ENCODE measurements at places on chromosomes 7 and 10.

DNA sequence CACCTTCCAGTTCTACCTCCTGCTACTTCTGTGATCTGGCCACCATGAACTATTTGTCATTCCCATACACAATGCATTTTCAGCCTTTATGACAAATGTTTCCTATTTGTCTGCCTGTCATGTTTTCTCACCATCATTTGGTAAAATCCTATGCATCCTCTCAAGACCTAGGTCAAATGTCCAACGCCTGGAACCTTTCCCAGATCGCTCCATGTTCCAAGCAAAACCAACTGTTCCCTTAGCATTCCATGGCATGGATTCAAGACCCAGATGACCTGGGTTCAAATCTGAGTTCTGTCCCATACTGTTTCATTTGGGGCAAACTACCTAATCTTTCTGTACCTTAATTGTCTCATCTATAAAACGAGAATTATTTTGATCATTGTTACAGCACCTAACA, 98.9 kb downstream of the USP6NL start:
- DNase-seq: no peak

DNA sequence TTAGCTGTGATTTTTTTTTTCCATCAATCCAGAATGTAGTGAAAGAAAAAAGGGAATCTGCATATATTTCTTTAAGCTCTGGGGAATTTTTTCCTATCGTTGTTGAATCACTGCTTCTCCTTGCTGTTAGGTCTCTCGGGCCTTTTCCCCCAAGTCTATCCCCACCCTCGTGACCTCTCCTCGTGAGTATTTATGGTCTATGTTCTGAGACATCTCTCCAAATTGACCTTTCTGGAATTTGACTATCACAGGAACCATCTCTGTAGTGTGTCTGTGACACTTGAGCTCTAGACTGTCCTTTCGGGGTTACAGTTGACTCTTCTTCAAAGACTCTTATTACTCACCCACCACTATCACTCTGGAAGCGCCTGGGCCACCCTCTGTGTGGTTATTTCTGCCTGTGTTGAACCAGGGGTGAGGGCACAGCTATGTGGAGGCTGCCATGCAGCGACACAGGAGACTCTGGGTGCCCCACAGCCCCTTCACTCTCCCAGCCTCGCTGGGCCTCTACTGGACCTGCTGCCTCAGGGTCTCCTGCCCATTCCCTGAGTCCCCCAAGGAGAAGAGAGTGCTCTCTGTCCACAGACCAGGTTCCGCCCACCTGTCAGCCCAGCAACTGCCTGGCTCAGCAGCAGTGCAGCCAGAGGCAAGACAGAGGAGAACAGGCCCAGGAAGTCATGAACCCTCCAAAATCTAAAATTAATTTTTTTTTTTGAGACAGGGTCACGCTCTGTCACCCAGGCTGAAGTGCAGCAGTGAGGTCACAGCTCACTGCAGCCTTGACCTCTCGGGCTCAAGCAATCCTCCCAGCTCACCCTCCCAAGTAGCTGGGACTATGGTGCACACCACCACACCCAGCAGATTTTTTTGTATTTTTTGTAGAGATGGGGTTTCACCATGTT, 45.7 kb upstream of the PTPRN2 start:
- DNase-seq: no peak

- DNase-seq: peak; percentile 59
These were observed 81.4 kb upstream of the PPP2R2D start for GRCh38 chr10:131819241-131820072.

GRCh38 chr10:33074443-33074842, 116.4 kb upstream of the ITGB1 start:
- no peak for DNase-seq

- no peak for DNase-seq
These were observed 448.2 kb downstream of the GRID1 start for GRCh38 chr10:85918371-85918770.

DNA sequence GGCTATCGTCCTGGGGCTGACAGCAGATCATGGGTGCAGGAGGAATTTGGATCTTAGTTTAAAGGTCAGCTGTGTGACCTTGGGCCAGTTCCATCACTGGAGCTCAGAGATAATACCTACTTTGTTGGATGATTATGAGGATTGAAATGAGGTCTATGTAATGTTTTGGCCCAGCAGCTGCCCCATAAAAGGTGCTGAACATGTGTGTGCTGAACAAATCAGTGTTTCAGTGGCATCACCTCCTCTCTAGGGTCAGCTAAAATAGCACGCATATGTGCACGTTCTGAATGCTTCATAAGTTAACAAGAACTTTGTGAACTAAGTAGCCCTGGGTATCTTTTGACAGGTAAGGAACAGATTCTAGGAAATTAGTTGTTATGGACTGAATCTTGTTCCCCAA, 84.8 kb upstream of the LRRC18 start:
- DNase-seq: no peak

DNA sequence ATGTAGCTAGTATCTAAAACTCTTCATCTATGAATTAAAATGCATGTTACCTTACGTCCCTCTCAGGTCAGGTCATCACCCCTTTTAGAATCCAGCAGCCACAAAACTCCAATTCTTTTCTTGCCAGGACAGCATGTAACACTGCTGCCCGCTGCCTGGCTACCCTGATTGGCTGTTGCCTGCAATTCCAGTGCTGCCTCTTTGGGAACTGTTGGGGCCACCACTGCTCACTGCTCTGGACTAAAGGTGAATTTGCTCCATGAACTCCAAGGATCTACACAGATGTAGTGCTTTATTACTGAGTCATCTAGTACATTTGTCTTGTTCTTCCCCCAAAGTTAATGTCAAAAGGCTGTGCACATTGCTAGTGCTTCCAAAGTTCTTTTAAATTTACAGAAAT, 40.4 kb downstream of the SCIN start:
- no peak for DNase-seq

- no peak for DNase-seq
These were observed 322.0 kb downstream of the RNLS start for GRCh38 chr10:88261152-88261551.

DNA sequence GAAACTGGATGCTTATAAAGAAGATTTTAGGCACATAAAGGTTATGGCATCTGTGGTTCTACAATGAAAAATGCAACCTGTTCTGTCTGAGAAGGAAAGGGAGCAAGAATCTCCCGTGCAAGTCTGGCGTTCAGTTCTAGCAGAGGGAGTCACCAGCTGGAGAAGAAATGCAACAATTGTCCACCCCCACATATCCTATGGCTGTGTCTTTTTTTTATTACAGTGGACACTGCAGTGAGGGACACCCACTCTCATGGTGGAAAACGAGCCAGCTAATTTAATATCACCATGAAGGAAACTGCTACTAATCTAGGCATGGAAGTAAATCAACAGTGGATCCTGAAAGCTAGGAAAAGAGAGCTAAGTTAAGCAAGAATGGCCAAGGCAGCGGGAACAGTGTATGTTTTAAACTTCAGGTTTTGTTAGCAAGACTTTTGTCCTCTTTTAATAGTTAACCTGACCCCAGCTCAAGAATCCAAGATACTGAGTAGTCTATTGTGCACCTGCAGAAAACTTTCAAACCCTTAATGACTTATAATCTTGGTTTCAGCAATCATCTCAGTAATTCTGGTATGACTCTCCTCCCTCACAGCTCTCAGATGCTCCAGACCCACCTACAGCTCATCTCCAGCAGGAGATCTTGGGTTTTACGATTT, 149.3 kb downstream of the FGFR2 start:
- DNase-seq: no peak

- DNase-seq: no peak
These were observed 60.3 kb upstream of the C1GALT1 start for GRCh38 chr7:7122033-7122478.

GRCh38 chr10:78684947-78685346, 383.8 kb upstream of the ZMIZ1 start:
- DNase-seq: no peak

DNA sequence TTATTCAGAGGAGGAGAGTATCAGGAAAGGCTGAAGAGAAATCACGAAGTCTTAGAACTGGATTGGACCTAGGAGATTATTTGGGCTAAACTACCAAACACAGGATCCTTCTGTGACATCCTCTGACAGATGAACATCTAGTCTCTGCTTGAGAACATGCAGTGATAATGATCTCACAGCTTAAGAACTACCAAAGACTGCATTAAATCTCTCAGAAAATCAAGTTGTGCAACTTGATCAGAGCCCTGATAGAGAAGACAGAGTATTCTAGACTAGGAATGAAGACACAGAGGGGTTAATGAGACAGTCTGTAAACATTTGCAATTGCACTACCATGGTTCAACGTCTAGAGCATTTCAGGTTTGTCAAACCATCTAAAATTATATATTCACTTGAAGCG, 37.1 kb upstream of the AGBL3 start:
- no peak for DNase-seq

GRCh38 chr7:80783678-80784327, 135.0 kb downstream of the SEMA3C start:
- no peak for DNase-seq

DNA sequence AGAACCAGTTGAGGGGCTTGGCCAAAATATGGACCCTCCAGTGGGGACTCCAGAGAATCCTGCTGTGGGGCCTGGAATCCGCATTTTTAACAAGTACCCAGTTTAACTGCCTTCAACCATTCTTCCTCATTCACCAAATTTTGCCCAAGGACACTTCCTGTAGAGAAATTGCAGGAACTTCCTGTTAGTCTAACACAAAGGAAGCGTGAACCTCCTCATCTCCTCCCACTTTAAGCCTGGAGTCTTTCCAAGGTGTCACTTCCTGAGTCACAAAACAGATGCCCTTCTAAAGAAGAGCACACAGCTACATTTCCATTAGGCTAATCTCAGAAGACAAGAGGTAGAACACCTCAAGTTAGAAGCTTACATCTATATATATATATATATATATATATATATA, 188.4 kb downstream of the PPP1R17 start:
- peak; percentile 26 for DNase-seq

- peak; percentile 64 for DNase-seq
These were observed 17.4 kb upstream of the CEP41 start for GRCh38 chr7:130458257-130458656.

DNA sequence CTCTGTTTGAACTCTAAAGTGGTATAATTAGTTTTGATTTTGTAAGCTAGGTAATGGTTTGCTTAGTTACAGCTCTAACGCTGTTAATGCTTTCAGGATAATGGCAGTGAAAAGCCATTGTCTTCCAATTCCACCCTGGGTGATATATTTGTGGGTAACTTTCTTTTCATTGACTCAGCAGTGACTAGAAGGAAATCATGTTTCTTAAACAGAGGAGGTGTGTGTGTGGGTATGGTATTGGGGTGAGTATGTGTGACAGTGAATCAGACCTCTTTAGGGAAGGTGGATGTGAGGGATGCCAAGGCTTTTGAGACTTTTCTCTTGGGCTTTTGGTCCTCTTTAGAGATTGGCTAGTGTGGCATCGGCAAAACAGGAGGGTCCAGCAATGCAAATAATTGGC, 13.6 kb downstream of the ENTPD7 start:
- no peak for DNase-seq

DNA sequence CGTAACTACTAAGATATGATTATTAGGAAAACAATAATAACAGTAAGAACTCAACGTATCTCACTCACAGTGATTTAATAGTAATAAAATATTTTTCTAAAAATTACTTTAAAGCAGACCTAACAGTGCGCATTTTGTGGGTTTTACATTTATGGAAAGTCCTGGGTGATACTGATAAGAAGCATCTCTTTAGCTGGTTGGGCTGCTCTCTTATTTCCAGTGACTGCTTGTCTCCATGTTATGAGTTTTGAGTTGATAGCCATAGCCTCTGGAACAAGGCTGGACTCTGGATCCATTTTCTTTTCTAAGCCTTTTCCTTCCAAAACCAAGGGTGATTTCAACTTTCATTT, 29.5 kb upstream of the INHBA start:
- no peak for DNase-seq

GRCh38 chr7:94575646-94576045, 66.0 kb downstream of the CASD1 start:
- DNase-seq: no peak

DNA sequence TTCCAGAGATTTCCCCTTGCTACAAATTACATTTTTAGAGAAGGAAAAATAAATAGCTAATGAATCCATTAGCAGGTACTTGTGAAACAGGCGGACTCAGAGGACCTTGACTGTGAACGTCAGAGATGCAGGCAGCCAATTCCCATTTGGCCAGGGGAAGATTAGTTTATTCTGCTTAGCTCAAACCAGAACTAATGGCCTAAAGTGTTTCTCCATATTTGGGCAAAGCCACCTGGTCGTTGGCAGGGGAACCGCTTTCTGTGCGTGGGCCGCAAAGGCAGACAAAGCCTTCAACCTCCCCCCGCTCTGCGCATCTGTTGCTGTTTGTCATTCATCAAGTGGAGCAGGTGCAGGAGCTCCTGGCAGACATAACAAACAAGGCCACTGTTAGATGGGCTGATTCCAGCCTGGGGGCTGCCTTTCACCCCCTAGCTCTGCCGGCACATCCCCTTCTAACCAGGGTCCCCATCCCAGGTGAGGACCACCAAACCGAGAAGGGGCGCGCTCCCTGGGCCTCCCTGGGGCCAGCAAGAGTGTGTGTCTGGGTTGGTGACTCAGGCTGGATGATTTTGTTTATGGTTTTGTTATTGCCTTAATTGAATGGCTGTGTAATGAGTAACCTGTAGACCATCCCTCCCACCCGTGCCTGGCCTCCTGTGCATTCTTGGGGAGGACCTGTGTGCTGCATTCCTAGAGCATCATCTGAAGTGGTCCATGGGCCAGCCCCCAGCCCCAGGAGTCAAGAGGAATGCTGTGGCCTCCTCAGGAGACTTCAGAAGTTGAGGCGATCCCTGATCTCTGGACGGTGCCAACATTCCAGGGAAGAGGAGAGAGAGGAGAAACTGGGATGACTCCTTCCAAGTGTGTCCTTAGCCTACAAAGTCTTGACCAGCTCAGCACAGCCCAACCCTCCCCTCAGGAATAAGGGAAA, 14.5 kb upstream of the CPA1 start:
- no peak for DNase-seq

GRCh38 chr10:71480662-71481061, 83.9 kb downstream of the CDH23 start:
- DNase-seq: no peak

- DNase-seq: no peak
These were observed 118.5 kb downstream of the AMPH start for GRCh38 chr7:38512704-38513103.

GRCh38 chr10:34690383-34691049, 124.6 kb downstream of the PARD3 start:
- DNase-seq: no peak

GRCh38 chr10:3908183-3908582, 123.2 kb upstream of the KLF6 start:
- DNase-seq: no peak

GRCh38 chr7:149432121-149432691, 28.7 kb downstream of the ZNF777 start:
- no peak for DNase-seq

- DNase-seq: no peak
These were observed 5.2 kb downstream of the CPED1 start for GRCh38 chr7:120993553-120994191.

Measured in NB4 (cell line).